T47D (cell line): ENCODE measurements at places on chromosomes 4 and X.

DNA sequence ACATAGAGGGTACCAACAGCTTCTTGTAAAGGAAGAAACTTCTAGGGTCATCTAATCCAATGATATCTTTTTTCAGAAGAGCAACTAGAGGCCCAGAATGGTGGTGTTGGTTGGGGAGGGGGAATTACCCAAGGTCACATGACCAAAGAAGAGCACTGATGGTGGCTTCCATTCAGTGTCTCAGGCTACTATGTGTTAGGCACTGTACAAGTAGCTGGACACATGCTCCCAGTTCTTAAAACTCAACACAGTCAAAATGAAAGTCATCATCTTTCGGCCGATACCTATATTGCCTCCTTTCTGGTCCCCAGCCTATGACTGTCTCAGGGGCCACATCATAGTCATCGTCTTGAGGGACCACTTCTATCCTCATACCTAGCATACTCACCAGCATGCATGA, 88.1 kb downstream of the ARHGAP6 start:
- DNase-seq, result no peak

DNA sequence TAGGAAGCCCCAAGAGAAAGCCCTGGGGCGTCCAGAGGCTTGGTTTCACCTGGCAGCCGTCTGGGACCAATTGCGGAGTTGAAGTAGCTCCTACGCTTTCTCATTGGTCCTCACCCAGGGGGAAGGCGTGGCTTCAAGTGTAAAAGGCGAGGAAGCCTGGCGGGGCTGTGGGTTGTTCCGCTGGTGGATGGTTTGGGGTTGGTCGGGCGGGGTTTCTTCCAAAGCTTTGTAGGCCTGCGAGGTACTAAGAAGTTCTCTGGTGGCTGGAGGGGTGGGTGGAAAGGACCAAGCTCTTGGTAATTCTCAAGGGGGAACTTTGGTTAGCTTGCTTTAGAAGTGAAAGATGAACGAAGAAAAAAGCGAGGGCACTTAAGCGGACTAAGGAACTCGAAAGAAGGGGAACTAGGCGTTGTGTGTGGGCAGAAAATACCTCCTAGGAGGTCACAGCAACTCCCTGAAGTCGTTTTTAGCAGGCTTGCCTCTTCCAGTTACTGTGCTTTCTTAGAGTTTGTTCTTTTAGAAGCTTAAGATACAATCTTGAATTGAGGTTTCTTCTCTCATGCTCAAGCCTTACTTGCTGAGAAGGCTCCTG, 36.6 kb downstream of the CCNG2 start:
- DNase-seq, result no peak

DNA sequence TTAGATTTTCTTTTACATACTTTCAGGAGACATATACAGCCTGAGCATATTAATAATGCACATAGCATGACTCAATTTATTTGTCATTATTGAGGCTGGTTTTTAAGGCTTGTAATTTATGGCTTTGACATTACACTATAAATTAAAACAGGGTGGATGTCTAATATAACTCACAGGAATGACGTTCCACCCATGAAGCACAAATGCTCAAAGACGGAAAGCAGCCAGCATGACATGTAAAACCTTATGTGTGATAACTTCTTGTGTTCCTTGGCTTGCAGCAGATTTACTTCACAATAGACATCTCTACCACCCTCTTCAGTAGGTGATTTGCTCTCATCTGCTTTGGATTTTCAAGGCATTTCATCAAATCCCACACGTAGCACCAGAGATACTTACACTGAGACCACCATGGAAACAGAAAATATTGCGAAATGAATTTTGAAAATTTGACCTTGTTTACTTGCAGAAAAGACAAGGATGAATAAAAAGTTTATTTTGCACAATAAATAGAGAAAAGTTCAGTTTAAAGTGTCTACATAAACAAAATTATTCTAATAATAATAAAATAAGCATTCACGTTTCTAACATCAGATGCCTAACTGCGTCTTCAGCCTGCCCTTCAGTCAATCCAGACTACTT, 64.7 kb upstream of the BTC start:
- no peak for DNase-seq

DNA sequence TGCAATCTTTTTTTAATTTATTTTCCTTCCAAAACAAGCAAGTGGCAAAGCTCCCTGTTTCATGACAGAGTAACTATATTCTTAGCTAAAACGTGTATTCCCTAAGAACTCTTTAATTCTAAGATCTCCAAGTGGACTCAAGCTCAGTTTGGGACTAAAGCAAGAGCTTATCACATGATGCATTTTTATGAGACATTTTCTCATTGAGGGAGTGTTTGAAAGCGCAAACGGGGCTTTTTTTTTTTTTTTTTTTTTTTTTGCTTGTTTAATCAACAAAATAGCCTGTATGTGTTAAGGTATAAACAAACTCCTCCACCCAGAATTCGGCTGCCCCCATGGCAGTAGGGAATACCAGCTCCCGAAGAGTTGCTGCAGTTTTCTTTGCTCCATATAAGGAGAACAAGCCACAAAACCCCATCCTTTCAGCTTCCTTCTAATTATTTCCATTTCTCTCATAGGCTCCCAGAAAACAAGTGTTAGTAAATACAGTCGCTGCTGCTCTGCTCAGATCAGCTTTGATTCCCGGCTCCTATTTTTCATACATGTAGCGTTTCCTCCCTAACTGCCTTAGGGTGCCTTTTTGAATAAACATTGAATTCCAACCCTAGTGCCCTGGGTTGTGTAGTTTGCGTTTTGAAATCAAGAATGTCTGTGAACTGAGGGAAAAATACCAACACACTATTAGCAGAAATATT, 669 bp upstream of the PPARGC1A start:
- DNase-seq, result peak; percentile 14

- no peak for DNase-seq
Measured at GRCh38 chr4:22987870-22988269, 295.1 kb downstream of the GBA3 start.

DNA sequence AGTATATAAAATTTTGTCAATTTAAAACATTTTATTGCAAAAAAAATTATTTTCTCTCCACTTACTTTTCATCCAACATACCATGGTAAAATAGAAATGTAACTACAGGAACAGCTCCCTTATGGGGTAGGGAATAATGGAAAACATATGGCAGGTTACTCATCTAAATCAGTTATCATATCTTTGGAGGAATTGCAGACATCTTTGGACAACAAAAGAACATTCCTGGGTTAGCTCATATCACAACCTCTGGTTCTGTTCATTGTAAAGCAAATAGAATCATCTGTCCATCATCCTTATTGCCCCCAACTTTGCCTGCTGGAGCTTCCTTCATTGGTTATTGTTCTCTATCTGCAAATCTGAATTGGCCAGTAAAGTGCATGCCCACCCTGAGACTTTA, 387.5 kb upstream of the GRID2 start:
- no peak for DNase-seq

DNA sequence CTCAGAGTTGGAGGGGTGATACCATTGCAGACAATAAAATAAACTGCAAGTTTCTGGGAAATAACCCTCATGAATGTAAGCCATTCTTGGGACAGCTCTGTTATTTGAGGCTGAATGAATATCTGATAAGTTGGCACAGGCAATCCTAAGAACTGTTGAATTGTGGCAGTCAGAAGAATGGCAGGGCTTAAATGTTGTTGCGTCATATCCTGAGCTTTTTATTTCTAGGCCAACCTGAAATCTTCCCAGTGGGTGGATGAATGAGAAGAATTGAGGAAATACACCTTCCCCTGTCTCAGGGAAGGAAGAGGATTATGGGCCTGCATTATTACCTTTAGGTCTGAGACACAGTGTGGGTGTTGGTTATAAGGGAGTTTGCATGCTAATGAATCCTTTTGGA, 64.4 kb upstream of the C4orf54 start:
- no peak for DNase-seq

DNA sequence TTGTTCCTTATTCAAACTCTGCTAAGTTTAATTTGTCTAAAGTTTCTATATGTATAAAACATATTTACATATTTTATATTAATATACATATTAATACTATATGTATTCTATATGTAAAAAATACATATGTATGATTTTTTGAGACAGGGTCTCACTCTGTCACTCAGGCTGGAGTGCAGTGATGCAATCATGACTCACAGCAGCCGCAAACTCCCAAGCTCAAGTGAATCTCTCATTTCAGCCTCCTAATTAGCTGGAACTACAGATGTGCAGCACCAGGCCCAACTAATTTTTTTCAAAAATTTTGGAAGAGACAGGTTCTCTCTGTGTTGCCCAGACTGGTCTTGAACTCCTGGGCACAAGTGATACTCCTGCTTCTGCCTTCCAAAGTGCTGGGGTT, 684.9 kb downstream of the TRAM1L1 start:
- no peak for DNase-seq

GRCh38 chrX:13638021-13638420, 14.9 kb upstream of the TCEANC start:
- DNase-seq, result peak; percentile 1

DNA sequence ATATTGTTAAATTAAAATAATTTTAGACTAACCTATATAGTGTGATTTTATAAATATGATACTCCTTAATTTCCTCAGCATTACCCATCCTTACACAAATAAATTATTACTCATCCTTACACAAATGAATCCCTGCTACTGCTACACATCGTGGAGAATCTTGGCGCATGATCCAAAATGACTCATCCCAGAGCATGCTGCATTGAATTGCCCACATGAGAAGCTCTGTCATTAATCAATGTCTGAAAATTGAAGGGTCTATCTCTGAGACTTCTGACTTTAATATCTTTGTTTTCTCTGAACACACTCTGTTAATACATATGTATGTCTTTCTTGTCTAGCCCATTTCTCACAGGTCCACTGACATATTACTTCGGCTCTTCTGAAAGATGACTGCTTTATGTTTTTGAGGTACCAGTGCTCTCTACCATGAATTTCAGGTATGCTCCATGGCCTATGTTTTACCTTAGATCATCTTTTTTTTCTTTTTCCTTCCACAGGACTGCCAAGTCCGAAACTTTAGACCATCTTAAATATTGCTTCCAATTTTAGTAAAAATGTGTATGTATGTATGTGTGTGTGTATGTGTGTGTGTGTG, 15.7 kb upstream of the DUSP21 start:
- DNase-seq, result no peak

- no peak for DNase-seq
Measured at GRCh38 chr4:184954482-184954881, 63.8 kb upstream of the HELT start.

DNA sequence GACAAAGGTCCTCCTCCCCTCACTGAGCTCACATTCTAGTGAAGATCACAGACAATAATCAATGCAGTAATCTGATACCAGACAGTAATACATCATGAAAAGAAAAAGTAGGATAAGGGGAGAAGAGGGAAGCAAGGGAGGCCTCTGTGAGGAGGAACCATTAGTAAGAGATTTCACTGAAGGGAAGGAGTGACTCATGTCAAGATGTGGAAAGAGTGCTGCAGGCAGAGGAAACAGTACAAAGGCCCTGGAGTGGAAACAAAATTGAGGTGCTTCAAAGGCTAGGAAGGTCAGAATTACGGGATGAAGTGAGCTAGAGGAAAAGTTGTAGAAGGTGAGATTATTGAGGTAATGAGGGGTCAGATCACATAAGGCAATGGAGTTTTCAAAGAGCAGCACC, 38.1 kb downstream of the LAMTOR3 start:
- no peak for DNase-seq
